ENCODE measurements at places on chromosomes 16 and 17. TPM values are rescaled to one million over a fixed set of nuclear protein-coding genes. Genes with fewer than 3 reads are reported as not detected.

The ACSF2 gene
- 73.9 TPM for total RNA-seq

GRCh38 chr17:74531231-74531761 lies at the start of gene CD300LB:
Gene CD300LB (minus strand): TSS chr17:74531475. CDS start chr17:74531350, 125 bp downstream.
- no peak for DNase-seq

GRCh38 chr17:17990282-17990681 lies 17.6 kb downstream of the DRC3 start:
- DNase-seq, result no peak

The DNAAF8 gene
- total RNA-seq, result 0.58 TPM

DNA sequence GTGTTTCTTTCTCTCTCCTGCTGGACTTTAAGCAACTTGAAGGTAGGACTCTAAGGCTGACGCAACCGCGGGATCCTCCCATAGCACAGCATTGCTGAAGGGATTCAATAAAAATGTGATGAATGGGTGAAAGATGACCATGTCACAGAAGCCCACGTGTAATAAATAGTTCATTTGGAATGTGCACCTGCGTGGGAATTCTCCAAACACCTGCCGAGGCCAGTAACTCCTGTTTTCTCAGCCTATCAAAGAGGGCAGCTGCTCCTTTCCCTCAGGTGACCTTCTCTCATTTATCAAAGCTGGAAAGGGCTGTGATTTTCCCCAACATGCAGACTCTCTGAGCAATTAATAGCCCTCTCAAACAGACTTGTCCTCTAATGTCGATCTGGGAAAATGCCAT lies 235.7 kb downstream of the STX8 start:
- DNase-seq, result no peak

Measured in upper lobe of right lung (tissue), 1 donor.